ENCODE measurements at places on chromosomes 13 and 19.

DNA sequence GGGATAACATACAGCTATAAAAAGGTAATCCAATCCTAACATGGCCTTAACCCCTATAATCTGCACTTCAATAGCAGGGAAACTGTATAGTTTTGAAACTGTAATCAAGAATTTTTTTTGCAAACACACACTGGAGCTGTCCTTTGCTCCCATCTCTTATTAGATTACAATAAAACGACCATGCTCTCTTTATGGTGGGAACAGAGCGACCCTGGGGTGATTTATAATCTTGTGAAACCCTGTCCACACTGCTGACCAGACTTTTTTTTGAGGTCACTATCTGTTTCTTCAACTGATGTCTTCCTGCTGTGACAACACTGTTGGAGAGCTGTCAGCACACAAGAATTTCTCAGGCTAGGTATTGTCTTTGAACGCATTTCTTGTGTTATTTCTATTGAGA is 35.3 kb downstream of the DACH1 start:
- DNase-seq, result no peak

- no peak for DNase-seq
Measured at GRCh38 chr13:101155920-101156319, 260.4 kb downstream of the NALCN start.

GRCh38 chr19:33520844-33521479 is 629 bp downstream of the PEPD start:
- no peak for DNase-seq

GRCh38 chr19:31562966-31563612 is 213.9 kb upstream of the TSHZ3 start:
- no peak for DNase-seq

DNA sequence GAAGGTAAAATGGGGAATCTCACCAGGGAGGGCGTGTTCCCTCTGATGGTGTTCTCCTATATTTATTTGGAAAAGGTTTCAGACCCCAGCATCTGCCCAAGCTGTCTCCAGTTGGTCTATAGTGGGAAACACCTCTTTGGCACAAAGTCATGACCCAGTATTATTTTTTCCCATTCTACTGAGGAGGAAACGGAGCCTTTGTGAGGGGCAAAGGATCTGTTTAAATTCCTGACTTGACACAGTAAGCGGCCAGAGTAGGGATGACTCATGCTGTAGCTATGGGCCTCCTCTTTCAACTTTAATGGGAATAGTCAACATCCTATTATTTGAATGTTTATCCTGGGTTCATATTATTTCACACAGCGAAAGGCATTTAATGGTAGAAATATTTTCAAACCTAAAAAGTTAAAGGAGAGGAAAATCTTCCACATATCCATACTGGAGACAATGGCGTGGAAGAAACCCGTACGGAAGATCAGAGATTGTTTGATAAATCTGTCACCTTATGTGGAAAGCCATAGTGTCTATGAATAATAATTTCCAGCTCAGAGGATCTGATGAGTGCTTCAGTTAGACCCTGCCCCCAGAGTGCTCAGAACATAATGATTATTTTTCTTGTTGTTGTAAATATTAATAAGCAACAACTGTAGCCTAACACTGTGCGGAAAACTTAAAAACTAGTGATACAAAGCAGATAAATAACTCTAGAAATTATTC is 126.0 kb downstream of the FOXO1 start:
- no peak for DNase-seq

DNA sequence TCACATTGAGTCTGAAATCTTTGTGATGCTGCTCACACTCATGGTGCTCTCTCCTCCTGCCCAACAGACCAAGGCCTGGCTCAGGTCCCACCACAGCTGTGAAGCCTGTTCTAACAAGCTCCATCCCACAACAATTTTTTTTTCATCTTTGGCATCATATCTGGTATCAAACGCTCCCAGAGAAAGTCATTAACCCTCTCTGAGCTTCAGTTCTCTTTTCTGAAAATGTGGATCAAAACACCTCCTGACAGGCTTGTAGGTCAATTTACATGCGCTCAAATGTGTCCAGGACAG is 224.4 kb downstream of the LACC1 start:
- no peak for DNase-seq
